Stimulated activated CD4-positive, alpha-beta T cell treated with anti-CD3 and anti-CD28 coated beads, Interleukin-12 subunit alpha, Interleukin-12 subunit beta, amount 100 ng/mL, for 24 hours (primary cell): ENCODE measurements at places on chromosomes 3 and 15.

DNA sequence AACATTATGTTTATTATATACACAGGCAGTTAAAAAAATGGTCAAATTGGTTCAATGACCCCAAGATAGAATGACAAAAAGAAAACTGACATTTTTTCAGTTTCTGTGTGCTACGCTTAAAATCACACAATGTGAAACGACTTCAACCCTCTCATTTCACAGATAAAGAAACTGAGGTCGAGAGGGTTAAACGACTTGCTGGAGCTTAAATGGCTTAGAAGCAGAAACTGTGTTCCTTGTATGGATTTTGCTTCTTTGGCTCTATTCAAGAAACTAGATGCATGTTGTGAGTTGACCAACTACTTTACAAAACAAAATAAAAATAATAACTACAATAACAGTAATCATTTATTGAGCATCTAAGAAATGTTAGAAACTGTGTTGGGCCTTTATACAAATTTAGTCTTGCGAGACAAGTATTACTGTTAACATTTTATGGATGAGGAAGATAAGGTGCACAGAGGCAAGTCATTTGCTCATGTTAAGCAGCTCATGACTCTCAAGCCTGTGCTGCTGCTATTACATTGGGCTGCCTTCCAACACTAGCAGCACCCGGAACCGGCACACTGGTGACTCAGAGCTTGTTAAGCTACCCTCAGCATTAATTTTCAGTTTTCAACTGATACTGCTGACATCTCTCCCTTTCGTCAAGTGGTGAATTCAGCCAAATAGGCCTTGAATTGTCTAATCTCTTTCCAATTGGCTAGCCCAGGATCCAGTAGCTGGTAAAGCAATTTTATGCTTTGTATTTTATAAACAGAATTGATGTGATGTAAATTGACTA lies 487.6 kb downstream of the NAALADL2 start:
- DNase-seq: no peak

- DNase-seq: no peak
Measured at GRCh38 chr3:79018671-79019136, 749.1 kb downstream of the ROBO1 start.

- no peak for DNase-seq
Measured at GRCh38 chr3:68817243-68817642, 115.1 kb downstream of the TAFA4 start.

DNA sequence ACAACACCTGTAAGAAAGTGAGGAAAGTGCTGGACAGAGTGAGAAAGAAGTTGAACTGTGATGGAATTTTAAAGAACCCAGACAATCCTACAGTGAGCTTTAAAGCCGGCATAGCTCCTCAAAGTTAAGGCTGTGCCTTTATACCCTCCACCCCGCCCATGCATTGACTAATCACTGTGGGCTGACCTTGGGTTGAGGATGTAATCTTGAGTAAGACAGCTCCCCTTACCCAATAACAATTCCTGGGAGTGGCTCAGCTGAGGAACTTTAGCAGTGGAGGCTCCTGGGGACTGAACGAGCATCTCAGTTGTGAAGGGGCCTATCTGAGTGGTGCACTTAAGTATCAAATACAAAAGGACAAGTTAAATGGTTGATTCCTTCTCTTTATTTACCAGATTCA lies 35.7 kb upstream of the ZNF770 start:
- DNase-seq: no peak

- no peak for DNase-seq
Measured at GRCh38 chr3:47291158-47291753, 8.5 kb downstream of the KLHL18 start.

DNA sequence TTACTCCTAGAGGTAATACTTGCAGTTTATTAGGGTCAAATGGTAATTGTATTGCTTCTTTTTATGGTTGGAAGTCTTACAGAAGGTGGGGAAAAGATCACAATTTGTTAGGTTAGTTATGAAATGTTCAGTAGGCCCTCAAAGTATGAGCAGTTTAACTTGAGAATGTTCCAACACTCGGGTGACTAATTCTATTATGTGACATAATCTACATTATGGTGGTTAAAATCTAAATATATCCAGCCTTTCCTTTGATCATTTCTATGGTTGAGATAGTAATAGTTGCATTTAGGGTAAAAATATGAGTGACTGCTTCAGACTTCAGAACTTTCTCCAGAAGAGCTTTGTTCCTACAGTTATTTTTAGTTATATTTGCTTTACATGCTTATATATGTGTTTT lies 19.6 kb upstream of the FBXO22 start:
- DNase-seq: no peak

GRCh38 chr3:52851348-52851747 lies 16.5 kb upstream of the MUSTN1 start:
- DNase-seq: peak; percentile 13

GRCh38 chr3:15280853-15281532 lies 51.4 kb downstream of the SH3BP5 start:
- DNase-seq: no peak

- DNase-seq: no peak
Measured at GRCh38 chr15:34216527-34217270, 6.8 kb upstream of the KATNBL1 start.

DNA sequence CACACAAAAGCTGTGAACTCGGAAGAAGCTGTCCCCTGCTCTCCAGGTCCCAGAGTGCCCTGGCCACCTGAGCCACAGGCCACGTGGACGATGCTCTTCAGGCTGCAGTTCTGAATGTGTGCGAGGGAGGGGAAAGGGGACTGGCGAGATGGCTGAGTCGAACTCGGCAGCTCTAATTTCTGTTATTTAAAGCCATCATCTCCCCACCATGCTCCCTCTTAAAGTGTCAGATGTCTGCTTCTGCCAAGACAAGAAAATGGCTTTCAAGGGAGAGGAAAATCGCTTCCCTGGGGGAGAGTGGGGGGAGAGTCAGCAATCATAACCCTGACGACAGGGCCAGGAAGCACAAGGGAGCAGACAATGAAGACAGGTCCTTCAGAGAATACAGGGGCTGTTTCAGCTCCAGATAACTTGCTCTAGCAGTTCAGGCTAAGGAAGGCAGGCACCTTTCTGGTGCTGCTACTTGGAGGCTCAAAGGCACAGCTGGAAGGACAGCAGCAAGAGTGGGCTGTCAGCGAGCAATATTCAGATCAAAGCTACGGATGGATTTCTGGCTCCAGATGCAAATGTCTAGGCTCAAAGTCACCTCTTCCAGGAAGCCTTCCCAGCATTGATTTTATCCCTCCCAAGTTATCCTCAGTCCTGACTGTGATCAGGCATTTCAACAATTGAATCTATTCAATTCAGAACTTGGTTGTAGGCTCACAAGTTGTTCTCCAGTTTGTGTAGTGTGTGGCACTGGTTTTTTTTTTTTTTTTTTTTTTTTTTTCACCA lies 15.5 kb upstream of the CCDC33 start:
- no peak for DNase-seq

- no peak for DNase-seq
Measured at GRCh38 chr3:31161889-31162288, 267.4 kb upstream of the GADL1 start.

DNA sequence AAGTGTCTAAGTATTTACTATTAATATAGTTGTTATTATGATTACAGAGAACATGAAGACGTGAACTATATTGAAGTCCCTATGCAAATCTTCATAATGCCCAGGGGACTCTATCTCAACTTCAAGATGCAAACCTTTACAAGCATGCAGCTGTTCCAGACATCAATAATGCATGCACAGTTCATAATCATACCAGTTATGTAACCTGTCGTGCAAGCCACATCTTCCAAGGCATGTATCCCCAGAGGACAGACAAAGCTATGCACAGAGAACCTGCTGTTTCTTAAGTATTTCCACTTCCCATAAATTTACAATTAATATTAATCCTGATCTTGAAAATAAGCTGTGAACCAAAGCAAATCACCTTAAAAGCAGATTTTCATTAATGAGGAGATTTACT lies 534.1 kb downstream of the TUSC7 start:
- DNase-seq: no peak

- DNase-seq: no peak
Measured at GRCh38 chr15:40281057-40281800, 1.6 kb downstream of the ANKRD63 start.

DNA sequence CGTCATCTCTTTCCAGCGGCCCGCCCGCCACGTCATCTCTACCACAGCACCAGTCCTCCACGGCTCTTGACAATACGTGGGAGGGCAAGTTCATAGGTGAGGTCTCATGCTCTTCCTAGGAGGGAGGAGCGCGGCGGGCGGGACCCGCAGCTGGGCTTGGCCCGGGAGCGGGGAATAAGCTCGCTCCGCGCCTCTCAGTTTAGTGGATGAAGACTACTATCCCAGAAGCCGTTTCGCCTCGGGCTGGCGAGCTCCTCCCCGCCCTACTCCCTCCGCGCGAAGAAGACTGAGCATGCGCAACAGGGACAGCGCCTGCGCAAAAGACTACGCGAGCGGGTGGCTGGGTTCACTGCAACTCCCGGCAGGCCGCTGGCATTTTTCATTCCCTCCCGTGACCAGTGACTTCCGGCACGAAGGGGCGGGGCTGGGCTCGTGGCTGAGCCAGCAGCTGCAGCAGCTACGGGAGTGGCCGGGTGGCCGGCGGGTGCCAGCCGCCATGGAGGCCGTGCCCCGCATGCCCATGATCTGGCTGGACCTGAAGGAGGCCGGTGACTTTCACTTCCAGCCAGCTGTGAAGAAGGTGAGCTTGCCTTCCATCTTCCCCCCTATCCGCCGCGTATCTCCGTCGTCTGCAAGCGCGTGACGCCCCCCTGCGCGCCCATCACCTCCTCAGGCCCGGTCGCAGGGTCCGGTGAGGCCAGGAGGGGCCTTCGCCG lies at the start of gene PTPN23:
TSS of gene PTPN23 (plus strand) at position 421 of the 716 bp plus-strand sequence. CDS start at position 497, 76 bp downstream.
- DNase-seq: peak; percentile 98

DNA sequence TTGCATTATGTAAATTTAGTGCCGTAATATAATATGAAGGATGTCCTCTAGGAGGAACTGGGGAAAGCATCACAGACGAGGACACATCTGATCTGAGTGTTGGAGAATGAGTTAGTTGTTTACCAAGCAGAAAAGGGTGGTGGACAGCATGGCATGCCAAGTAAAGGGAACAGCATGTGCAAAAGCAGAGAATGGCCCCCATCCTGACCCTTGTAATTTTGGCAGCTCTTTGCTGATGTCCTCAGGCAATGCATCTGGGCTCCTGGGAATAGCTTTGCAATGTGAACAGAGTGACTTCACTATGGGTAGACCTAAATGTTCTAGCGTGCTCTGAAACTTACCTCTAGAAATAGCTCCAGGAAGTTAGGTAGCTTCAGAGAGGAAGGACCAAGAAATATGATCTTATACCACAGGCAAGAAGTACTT lies 263.3 kb downstream of the LPP start:
- DNase-seq: no peak

GRCh38 chr3:20668411-20668810 lies 482.4 kb upstream of the SGO1 start:
- DNase-seq: no peak

- DNase-seq: no peak
Measured at GRCh38 chr3:73136941-73137340, 75.5 kb downstream of the EBLN2 start.

GRCh38 chr3:82293867-82294266 lies 532.4 kb upstream of the GBE1 start:
- DNase-seq: no peak

DNA sequence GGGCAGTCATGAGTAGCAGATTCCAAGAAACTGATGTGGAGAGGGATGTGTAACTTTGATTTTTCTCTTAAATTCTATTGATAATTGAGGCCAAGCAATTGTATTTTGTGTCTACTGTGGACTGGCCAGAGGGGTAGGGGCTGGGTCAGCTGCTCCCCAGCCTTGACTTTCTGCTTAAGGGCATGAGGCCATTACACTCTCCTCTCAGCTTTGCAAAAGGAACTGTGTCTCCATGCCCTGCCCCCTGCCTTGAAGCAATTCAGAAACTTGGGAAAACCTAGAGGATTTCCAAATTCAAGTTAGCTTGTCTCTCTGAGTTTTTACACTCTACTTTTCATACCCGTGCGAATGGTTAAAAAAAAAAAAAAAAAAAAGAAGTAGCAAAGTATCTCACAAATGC lies 38.6 kb downstream of the ONECUT1 start:
- no peak for DNase-seq

GRCh38 chr3:44885618-44886017 lies 11.2 kb downstream of the TGM4 start:
- DNase-seq: no peak

- no peak for DNase-seq
Measured at GRCh38 chr15:93283854-93284253, 194.8 kb upstream of the RGMA start.

GRCh38 chr3:108863799-108864135 lies 41.2 kb downstream of the TRAT1 start:
- no peak for DNase-seq

- DNase-seq: no peak
Measured at GRCh38 chr3:125003369-125003853, 52.4 kb downstream of the HEG1 start.

GRCh38 chr15:88042047-88042446 lies 214.5 kb downstream of the NTRK3 start:
- DNase-seq: no peak

GRCh38 chr3:187024536-187025226 lies 94.4 kb downstream of the ST6GAL1 start:
- no peak for DNase-seq

- DNase-seq: no peak
Measured at GRCh38 chr15:87089551-87089950, 1009.9 kb downstream of the AGBL1 start.

- DNase-seq: no peak
Measured at GRCh38 chr3:86464180-86464579, 526.8 kb downstream of the VGLL3 start.

DNA sequence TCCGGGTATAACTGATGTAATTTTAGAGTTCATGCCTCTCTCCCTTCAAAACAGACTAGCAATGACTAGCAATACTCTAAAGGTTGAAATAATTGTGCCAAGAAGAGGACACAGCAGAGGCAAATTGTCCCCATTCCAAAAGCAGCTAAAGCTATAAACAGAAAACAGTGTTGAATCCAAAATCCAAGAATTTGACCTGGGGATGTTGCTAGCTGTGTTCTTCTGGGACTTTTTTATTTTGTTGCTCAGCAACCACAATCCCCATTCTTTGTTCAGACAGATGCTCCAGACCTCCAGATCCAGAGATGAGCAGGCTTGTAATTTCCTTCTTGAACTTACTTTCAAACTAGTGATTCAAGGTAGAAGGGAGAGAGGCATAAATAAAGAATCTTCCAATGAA lies 191.5 kb downstream of the FOXB1 start:
- no peak for DNase-seq

- DNase-seq: no peak
Measured at GRCh38 chr3:37912052-37912733, 50.5 kb downstream of the CTDSPL start.
